ENCODE measurements at places on chromosomes 1 and 21. TPM values are rescaled to one million over a fixed set of nuclear protein-coding genes. Genes with fewer than 3 reads are reported as not detected.

The CATSPERE gene
- total RNA-seq: 1.2 TPM

The DEGS1 gene
- total RNA-seq: 112 TPM

The TSTD1 gene
- 1.5 TPM for total RNA-seq

The PIK3CD gene
- 44.8 TPM for total RNA-seq

The FALEC gene
- not detected for total RNA-seq

The LGR6 gene
- 0.16 TPM for total RNA-seq

Data from hair follicle dermal papilla cell (primary cell).